ENCODE measurements at places on chromosomes 1 and 21.
A peak's percentile ranks its signal among the peaks of the same experiment; 100 is the strongest.

DNA sequence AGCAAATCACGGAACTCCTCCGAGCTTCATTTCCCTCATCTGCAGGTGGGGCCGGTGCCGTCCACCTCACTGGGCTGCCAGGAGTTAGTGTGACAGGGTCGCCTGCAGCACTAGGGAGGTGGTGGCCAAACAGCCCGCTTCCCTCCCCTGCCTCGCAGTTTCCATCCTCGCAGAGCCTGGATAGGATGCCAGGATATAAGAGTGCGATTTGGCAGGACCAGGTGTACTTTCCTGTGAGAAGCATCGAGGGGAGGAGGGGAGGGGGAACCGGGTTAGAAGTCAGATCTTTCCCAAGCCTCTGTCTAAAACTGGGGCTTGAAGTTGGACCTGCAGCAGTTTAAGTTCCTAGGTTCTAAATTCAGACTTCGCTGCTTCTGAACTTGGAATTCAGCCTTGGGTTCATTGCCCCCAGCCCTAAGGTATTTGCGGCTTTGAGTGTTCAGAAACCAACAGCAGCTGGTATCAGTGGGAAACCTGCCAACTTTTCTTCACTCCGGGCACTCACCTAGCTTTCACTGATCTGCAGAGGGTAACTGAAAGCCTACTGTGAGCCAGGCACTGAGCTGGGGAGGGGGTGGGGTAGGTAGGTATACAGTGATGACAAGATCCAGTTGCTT is 1.7 kb upstream of the JUN start:
- H3K36me3 ChIP-seq = peaks cover 5% of the 10 kb centered on the region
- H3K4me1 ChIP-seq = peaks cover 7% of the 10 kb centered on the region
- peak overlapping the region; percentile 90 for H3K4me3 ChIP-seq
- DNase-seq = peak; percentile 82
- no peaks in the 10 kb centered on the region for H3K27me3 ChIP-seq

- H3K27me3 ChIP-seq = no peaks in the 10 kb centered on the region
- H3K27ac ChIP-seq = no peak overlapping the region
- no peaks in the 10 kb centered on the region for H3K4me1 ChIP-seq
- no peak overlapping the region for H3K4me3 ChIP-seq
Measured at GRCh38 chr1:43619314-43619790, 30.6 kb upstream of the KDM4A start.

GRCh38 chr1:108718927-108719655 is 6.4 kb downstream of the FNDC7 start:
- no peak overlapping the region for H3K4me3 ChIP-seq
- H3K4me1 ChIP-seq = no peaks in the 10 kb centered on the region
- DNase-seq = no peak
- H3K27me3 ChIP-seq = no peaks in the 10 kb centered on the region
- no peak overlapping the region for H3K27ac ChIP-seq
- no peaks in the 10 kb centered on the region for H3K36me3 ChIP-seq

DNA sequence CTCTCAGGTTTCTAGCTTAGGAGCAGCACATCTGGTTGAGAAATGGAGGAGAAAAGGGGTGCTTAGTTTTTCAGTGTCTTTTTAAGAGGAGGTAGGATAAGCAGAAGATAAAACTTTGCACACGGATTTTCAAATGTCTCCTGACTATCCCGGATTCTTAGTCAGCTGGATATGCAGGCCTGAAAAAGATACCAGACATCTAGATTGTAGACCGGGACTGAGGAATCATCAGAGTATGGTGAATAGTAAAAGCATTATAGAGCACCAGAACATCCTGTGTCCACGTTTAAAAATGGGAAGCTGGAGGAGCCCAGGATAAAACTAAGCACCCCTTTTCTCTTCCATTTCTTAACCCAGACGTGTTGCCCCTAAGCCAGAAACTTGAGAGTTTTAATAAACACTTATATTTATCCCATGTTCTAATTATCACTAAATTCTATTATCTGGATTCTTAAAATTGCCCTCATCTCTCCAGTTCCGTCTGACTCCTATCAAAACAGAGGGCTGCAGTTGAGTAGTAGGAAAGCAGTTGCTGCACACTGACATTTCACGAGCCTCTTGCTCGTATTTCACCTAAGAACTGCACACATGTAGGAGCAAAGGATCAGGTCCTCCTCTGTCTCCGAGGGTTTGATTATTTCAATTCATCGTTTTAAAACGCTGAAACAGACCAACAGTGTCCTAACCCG is 609 bp downstream of the PIGK start:
- peak overlapping the region; percentile 76 for H3K27ac ChIP-seq
- H3K27me3 ChIP-seq = no peaks in the 10 kb centered on the region
- no peak for DNase-seq

DNA sequence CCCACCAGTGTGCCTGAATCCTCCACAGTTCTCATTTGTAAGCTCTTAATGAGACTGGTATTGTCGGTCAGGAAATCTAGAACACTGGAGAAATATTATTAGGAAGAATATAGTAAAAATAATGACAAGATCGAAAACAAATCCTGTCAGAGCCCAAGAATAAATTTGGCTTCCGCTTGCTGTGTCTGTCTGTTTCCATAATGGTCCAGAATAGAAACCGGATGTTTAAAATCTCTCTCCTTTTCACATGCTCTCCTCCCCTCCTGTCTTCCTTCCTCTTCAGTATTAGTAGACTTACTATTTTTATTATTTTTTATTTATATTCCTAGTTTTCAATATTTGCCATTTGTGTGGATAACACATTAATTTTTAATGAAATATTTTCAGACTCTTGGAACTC is 187.7 kb downstream of the SDCCAG8 start:
- H3K4me1 ChIP-seq = peaks cover 3% of the 10 kb centered on the region
- no peak overlapping the region for H3K27ac ChIP-seq
- H3K36me3 ChIP-seq = no peaks in the 10 kb centered on the region

DNA sequence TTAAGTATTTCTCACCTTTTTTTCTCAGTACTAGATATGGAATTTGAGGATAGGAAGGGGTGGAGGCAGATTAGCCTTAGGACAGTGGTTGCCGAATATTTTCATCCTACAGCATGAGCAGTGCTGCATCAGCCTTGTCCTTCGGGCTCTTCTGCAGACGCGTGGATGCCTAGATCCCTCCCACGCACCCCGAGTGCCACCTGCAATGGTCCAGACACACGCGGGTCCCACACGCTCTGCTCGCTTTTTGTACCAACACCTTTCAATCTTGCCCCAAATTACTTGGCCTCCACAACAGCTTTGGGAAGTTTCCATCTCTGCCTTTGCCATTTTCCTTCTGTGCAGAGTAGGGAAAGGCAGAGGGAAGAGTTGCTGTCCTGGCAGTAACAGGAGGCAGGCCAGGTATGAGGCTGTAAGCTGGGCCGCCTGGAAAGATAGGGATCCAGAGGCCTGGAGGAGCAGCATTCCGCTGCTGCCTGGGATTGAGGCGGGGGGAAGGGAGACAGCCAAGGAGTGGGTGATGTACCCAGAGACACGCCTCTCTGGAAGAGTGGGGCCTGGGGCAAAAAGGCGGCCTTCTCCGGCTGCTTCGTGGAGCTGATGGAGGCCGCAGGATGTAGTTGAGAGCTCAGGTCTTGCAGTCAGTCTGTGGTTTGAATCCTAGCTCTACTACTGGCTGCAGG is 467.7 kb downstream of the KIF26B start:
- no peaks in the 10 kb centered on the region for H3K4me1 ChIP-seq
- no peak for DNase-seq
- H3K36me3 ChIP-seq = no peaks in the 10 kb centered on the region
- H3K27me3 ChIP-seq = no peaks in the 10 kb centered on the region

- no peak overlapping the region for H3K4me3 ChIP-seq
- no peaks in the 10 kb centered on the region for H3K4me1 ChIP-seq
- DNase-seq = no peak
Measured at GRCh38 chr1:50111503-50111902, 2.8 kb downstream of the ELAVL4 start.

- no peaks in the 10 kb centered on the region for H3K4me1 ChIP-seq
- no peak for DNase-seq
- H3K27me3 ChIP-seq = no peaks in the 10 kb centered on the region
- no peak overlapping the region for H3K4me3 ChIP-seq
- peak overlapping the region; percentile 88 for H3K27ac ChIP-seq
- no peaks in the 10 kb centered on the region for H3K36me3 ChIP-seq
Measured at GRCh38 chr1:17531682-17532487, 7.6 kb upstream of the ARHGEF10L start.

- peaks cover 3% of the 10 kb centered on the region for H3K4me1 ChIP-seq
- H3K27me3 ChIP-seq = no peaks in the 10 kb centered on the region
- DNase-seq = peak; percentile 36
- no peaks in the 10 kb centered on the region for H3K36me3 ChIP-seq
Measured at GRCh38 chr1:11764519-11764918, 2.5 kb downstream of the C1orf167 start.

DNA sequence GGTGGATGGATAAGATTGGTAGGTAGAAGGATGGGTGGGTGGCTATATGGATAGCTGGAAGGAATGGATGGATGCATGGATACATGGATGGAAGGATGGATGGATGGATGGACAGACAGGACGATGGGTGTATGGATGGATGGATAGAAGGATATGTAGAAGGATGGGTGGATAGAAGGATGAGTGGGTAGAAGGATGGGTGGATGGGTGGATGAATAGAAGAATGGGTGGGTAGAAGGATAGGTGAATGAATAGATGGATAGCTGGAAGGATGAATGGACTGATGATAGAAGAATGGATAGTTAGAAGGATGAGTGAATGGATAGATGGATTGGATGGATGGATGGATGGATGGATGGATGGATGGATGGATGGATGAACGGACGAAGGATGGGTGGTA is 5.0 kb downstream of the MASP2 start:
- H3K27me3 ChIP-seq = no peaks in the 10 kb centered on the region
- no peaks in the 10 kb centered on the region for H3K36me3 ChIP-seq
- no peaks in the 10 kb centered on the region for H3K4me1 ChIP-seq
- H3K4me3 ChIP-seq = no peak overlapping the region
- H3K27ac ChIP-seq = no peak overlapping the region

DNA sequence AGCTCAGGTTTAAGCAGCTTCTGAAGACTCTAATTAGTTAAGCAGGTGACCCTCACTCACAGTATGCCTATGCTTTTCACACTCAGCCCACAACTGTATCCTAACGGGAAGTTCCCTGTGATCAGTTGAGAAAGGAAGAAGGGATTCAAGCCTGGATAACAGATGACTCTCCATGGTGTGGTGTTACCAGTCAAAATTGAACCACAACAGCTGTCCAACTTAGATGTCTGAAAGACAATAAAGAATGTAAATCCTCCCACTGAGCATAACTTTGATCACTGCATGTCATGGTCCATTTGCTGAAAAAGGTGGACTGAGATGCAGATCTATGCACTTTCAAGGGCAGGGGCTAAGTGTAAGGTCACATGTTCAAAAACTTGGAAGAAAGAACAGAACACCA is 32.3 kb upstream of the DIPK1A start:
- DNase-seq = peak; percentile 26
- no peak overlapping the region for H3K27ac ChIP-seq
- no peaks in the 10 kb centered on the region for H3K4me1 ChIP-seq

GRCh38 chr1:5297886-5298239 is 643.5 kb downstream of the AJAP1 start:
- H3K27ac ChIP-seq = no peak overlapping the region
- H3K4me1 ChIP-seq = no peaks in the 10 kb centered on the region
- DNase-seq = no peak
- no peaks in the 10 kb centered on the region for H3K36me3 ChIP-seq
- no peak overlapping the region for H3K4me3 ChIP-seq

GRCh38 chr1:79371802-79372201 is 365.3 kb upstream of the ADGRL4 start:
- no peak overlapping the region for H3K4me3 ChIP-seq
- H3K27me3 ChIP-seq = no peaks in the 10 kb centered on the region
- H3K36me3 ChIP-seq = no peaks in the 10 kb centered on the region
- H3K4me1 ChIP-seq = no peaks in the 10 kb centered on the region
- DNase-seq = no peak
- no peak overlapping the region for H3K27ac ChIP-seq

- H3K36me3 ChIP-seq = no peaks in the 10 kb centered on the region
- H3K27me3 ChIP-seq = no peaks in the 10 kb centered on the region
- peak; percentile 22 for DNase-seq
- H3K4me1 ChIP-seq = no peaks in the 10 kb centered on the region
- no peak overlapping the region for H3K27ac ChIP-seq
- H3K4me3 ChIP-seq = no peak overlapping the region
Measured at GRCh38 chr1:36768486-36769178, 265.7 kb downstream of the GRIK3 start.

- H3K27ac ChIP-seq = no peak overlapping the region
- H3K4me1 ChIP-seq = no peaks in the 10 kb centered on the region
- DNase-seq = no peak
- no peak overlapping the region for H3K4me3 ChIP-seq
- peaks cover 2% of the 10 kb centered on the region for H3K36me3 ChIP-seq
Measured at GRCh38 chr1:113745425-113745824, 13.9 kb downstream of the PHTF1 start.

DNA sequence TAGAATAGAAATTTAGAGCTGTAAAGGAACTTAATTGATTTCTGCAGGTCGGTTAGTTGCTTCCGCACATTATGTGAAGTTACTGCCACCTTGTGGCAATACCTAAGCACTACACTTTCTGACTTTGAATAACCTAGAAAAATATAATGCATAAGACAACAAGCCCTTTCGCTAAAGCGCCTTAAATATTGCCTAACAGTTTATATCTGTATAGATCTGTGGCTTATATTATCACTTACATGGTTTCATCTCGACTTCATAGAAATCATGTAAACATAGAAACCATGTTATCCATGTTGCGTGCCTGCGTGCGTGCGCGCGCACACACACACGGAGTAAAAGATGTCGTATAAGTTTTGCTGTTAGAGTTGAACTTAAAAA is 10.9 kb upstream of the IFI16 start:
- no peaks in the 10 kb centered on the region for H3K36me3 ChIP-seq
- H3K4me3 ChIP-seq = peak overlapping the region; percentile 84
- no peaks in the 10 kb centered on the region for H3K27me3 ChIP-seq
- DNase-seq = peak; percentile 66
- H3K4me1 ChIP-seq = no peaks in the 10 kb centered on the region

DNA sequence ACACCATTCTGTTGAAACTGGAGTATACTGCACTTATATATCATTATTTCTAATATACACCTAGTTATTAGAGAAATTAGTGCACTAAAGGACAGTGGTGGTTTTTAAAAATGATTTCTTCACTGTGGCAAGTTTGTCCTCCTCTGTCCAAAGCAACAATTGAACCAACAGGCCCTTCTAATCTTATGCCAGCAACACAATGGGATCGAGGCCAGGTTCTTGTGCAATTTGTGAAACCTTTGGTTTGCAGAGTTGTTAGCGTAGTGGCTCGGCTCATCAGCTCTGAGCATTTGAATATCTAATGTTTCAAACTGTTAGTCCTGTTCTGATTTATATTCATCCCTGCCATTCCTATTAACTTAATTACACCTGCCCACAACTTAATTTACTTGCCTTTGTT is 9.9 kb upstream of the LRRC39 start:
- no peaks in the 10 kb centered on the region for H3K36me3 ChIP-seq
- H3K27me3 ChIP-seq = no peaks in the 10 kb centered on the region
- H3K27ac ChIP-seq = peak overlapping the region; percentile 32
- H3K4me3 ChIP-seq = no peak overlapping the region
